ENCODE measurements at places on chromosomes 7 and 10.
A peak's percentile ranks its signal among the peaks of the same experiment; 100 is the strongest.

DNA sequence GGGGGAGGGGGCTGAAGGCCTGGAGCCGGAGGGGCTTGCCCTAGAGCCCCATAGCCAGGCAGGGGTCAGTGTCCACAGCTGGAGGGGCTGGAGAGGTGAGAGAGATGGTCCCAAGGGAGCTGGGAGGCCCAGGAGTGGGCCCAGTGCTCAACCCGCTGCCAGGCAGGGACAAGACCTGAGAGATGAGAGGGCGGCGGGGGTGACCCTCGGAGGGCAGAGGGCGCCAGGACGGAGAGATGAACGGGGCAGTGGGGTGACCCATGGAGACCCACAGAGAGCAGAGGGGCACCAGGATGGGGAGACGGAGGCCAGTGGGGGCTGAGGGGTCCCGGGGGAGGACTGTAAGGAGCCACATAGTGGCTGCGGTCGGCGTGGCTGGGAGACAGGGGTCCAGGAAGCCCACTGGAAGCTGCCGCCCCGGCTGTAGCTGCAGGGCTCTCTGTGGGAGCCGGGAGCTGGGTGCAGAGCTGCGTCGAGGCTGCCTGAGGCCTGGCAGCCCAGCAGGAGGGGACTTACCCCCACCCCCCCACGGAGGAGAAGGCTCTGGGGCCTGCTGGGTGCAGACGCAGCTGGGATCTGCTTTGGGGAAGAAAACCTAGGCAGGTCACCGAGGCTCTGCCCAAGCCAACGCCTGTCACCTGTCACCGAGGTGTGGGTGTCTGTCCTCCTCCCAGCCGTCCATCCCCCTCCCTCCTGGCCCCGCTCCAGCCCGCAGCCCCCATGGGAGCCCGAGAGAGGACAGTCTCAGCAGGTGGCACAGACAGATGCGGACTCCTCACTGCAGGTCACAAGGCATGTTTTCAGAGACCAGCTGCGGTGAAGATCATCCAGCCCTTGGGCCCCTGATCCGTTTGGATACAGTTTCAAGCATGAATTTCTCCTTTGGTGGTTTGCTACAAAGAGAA lies 25.1 kb downstream of the PWWP2B start:
- DNase-seq: no peak

DNA sequence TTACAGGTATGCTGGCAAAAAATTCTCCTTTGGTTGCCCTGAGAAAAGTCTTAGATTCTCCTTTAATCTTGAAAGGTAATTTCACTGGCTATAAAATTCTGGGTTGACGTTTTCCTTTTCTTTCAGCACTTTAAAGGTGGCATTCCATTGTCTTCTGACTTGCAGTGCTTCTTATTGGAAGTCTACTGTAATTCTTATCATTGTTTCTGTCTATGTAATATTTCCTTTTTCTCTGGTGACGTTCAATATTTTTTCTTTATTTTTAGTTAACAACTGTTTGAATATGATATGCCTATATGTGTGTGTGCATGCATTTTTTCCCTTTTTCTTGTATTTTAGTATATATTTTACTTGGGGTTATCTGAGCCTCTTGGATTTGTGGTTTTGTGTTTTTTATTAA lies 111.0 kb downstream of the GPR158 start:
- DNase-seq: no peak

GRCh38 chr7:111104710-111105109 lies 13.8 kb downstream of the LRRN3 start:
- DNase-seq: no peak

DNA sequence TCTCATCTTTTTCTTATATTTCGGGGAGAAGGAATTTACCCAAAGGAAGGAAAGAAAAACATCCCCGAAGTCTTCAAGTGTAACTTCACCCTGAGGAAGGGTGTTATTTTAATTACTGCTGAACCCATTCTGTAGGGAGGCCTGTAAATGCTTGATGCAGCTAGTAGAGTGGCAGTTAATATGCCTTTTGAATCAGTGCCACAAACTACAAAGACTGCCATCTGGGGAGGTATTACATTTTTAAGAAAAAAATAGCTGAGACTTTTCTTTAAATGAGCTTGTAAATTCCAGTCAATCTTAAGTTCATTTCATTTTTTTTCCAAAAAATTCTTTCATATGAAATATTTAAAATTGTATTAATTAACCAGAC lies 233.1 kb upstream of the FERD3L start:
- DNase-seq: no peak

GRCh38 chr10:77501152-77501845 lies 136.3 kb downstream of the KCNMA1 start:
- DNase-seq: peak; percentile 82

GRCh38 chr7:44461387-44461786 lies 29.1 kb downstream of the NUDCD3 start:
- no peak for DNase-seq

DNA sequence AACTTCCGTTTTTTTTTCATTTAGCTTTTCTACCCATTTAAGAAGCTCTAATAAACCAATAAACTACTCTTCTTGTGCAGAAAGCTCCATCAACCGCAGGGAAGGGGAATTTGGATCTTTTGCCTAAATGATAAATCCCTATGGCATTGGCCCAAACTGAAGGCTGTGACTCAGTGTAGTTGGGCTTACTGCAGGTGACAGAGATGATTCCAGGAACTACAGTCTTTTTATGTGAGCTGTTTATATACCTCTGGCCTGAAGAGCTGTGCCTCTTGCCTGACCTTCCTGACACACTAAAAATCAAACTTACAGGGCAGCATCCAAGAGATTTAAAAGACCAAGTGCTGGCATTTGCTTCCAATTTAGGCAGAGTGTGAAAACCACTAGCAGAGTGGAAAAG lies 25.2 kb downstream of the ABCB1 start:
- DNase-seq: no peak

GRCh38 chr10:27815261-27815660 lies 69.6 kb upstream of the MKX start:
- DNase-seq: no peak

GRCh38 chr10:80612261-80612660 lies 74.6 kb downstream of the SH2D4B start:
- DNase-seq: peak; percentile 86

- DNase-seq: no peak
These were observed 49.9 kb downstream of the SORCS3 start for GRCh38 chr10:104690959-104691358.

GRCh38 chr10:129631006-129631405 lies 164.0 kb downstream of the MGMT start:
- DNase-seq: no peak

- no peak for DNase-seq
These were observed 74.9 kb downstream of the BEND7 start for GRCh38 chr10:13453896-13454295.

GRCh38 chr7:151963895-151964870 lies 7.9 kb downstream of the GALNTL5 start:
- DNase-seq: no peak

GRCh38 chr10:14326581-14326980 lies 4.1 kb downstream of the FRMD4A start:
- DNase-seq: no peak

DNA sequence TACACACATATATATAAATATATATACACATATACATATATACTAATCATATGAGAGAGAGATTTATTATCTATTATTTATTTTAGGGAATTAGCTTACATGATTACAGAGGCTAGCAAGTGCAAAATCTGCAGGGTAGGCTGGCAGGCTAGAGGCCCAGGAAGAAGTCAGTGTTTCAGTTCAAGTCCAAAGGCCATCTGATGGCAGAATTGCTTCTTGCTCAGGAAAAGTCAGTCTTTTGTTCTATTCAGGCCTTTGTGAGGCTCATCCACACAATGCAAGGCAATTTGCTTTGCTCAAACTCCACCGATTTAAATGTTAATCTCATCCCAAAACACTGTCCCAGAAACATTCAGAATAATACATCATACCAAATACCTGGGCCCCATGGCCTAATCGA lies 2.6 kb upstream of the C10orf120 start:
- no peak for DNase-seq

GRCh38 chr10:126904818-126905701 lies at the start of gene DOCK1:
Gene DOCK1, plus strand, starts transcription at chr10:126905428. Its CDS starts 90 bp downstream, at chr10:126905518.
- peak; percentile 83 for DNase-seq

DNA sequence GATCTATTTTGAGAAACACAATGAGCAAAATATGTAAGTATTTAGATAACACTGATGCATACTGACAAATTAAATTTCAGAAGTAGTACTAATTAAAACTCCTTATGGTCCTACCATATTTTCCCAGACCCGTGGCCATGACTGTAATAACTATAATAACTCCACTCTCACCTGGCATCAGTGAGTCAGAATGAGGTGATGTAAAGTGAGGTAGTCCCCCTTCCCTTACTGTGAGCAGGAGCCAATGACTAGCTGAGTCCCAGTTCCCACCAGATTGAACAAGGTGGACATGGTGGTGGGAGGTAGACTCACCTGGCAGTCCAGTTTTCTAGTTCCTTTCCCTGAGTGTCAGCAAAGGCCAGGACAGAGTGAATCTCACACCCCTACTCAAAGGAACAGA lies 630.5 kb upstream of the IGFBP3 start:
- no peak for DNase-seq

DNA sequence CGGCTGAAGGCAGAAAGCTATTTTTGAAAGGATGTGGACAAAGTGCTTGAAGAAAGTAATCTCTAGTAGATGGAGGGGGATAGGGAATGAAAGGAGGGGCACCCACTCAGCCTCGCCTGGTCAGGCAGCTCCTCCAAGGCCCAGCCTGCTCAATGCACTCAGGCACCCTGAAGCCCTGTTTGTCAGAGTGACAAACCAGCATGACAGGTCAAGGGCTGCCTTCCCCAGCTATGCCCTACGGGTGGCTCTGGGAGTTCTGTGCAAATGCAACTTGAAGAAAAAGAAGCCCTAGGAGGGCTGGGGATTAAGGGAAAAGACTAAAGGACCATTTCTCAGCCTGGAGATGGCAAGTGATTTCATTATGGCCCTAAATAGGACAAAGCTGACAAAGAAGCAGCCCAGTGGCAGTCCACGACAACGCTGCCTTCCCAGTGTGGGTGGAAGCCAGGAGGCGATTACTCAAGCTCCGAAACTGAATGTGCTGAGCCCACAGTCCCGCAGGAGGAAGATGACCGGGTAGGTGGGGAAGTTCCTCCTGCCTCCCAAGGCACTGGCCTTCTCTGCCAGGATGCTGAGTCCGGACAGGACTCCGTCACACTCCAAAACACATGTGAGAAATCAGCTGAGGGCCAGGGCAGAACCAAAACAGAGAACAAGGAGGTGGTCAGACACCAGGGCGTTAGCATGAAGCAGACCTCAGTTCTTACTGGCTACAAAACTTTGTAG lies 16.3 kb downstream of the LIPA start:
- no peak for DNase-seq

GRCh38 chr10:130428936-130429335 lies 292.7 kb downstream of the GLRX3 start:
- DNase-seq: no peak

DNA sequence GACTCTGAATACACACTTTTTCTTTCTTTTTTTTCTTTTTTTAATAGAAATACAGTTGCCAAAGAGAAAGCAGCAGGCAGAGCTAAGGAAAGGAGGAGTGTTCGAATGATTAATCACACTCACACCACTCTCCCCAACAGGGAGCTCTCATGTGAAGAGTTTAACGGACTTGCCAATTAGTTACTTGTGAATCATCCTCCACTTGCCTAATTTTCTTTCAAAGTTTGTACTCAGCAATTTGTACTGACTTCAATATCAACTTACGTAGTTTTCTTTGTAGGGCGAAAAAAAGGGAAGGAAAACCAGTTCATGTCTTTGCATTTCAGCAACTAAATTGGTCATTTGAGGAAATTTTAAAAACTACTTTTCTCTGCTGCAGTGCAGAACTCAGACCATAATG lies 109.2 kb downstream of the PIP4K2A start:
- no peak for DNase-seq

DNA sequence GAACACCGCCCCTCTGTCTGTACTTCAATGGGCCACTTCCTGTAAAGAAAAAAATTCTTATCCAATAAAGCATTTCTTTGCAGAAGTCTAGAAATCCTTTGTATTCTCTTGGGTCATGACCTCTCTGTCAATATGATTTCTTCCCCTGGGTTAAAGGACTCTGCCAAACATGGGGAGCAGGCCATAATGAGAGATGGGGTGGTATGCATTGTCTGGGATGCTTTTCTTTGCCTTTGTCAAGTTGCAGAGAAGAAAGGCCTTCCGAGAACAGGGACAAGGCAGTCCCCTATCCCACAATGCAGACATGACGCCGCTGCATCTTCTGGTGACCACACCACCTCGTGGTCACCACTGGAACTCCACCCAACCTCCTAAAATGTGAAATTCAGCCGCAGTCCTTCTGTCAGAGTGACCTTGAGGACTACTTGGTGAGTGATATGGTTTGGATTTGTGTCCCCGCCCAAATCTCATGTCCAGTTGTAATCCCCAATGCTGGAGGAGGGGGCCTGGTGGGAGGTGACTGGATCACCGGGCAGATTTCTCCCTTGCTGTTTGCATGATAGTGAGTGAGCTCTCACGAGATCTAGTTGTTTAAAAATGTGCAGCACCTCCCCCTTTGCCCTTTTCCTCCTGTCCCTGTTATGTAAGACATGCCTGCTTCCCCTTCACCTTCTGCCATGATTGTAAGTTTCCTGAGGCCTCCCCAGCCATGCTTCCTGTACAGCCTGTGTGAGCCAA lies 15.2 kb upstream of the FRMPD2 start:
- peak; percentile 65 for DNase-seq

GRCh38 chr7:64907641-64908326 lies 4.7 kb downstream of the ZNF273 start:
- DNase-seq: no peak

Measured in cardiac muscle cell (in vitro differentiated cells and primary cell).